ENCODE measurements at places on chromosomes 2 and 18. TPM values are rescaled to one million over a fixed set of nuclear protein-coding genes. Genes with fewer than 3 reads are reported as not detected.
A peak's percentile ranks its signal among the peaks of the same experiment; 100 is the strongest.

The TGFA gene
- total RNA-seq: 8.2 TPM

- H3K4me1 ChIP-seq: peaks cover 77% of the 10 kb centered on the region
- peak; percentile 65 for DNase-seq
- H3K27me3 ChIP-seq: no peaks in the 10 kb centered on the region
- H3K4me3 ChIP-seq: no peak overlapping the region
Observed at GRCh38 chr2:218329826-218330593, 26.6 kb upstream of the CATIP start.

DNA sequence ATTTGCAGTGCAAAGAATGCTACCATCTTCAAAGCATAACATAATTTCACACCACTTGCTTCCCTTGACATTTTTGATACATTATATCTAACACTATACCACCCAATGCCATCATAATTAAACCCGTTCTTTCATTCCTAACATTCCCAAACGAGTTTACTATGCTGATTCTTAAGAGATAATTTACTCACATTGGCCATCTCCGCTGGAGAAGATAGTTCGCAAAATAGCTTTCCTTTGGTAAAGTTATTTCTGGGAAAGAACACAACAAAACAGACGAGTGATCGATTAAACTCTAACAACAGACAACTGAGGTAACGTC is 716 bp downstream of the MMADHC start:
- peak overlapping the region; percentile 96 for H3K27ac ChIP-seq
- no peaks in the 10 kb centered on the region for H3K27me3 ChIP-seq
- H3K4me3 ChIP-seq: peak overlapping the region; percentile 63
- no peak for DNase-seq
- peaks cover 28% of the 10 kb centered on the region for H3K4me1 ChIP-seq
- peaks cover 29% of the 10 kb centered on the region for H3K36me3 ChIP-seq

GRCh38 chr18:58213440-58213839 is 169.4 kb downstream of the NEDD4L start:
- no peak overlapping the region for H3K27ac ChIP-seq
- H3K36me3 ChIP-seq: no peaks in the 10 kb centered on the region
- peaks cover 15% of the 10 kb centered on the region for H3K4me1 ChIP-seq
- no peak for DNase-seq
- no peaks in the 10 kb centered on the region for H3K27me3 ChIP-seq

The EFEMP1 gene
- total RNA-seq: 219 TPM

DNA sequence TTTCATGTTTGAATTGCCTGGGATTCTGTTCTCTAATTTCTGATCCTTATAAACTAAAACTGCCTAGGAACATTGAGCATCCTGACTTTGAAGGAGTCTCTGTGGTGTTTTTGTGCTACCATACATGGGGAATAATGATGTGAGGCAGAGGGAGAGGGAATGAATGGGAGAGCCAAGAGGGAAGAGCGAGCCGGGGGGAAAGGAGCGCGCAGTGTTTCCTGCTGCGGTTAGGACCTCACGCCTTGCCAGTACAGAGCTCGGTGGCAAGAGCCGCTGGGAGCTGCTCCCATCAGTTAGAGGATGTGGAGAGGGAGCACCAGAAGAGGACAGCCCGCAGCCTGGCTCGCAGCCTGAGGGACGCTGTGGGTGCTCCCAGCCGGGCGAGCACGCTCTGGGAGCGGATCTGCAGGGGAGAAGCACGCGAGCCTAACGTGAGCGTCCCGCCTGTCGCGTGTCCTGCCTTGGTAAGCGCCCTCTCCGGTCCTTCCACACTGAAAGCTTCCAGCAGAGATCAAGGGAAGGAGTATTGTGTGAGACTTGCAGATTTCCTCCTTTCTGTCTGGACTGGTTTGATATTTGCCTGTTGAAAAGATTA is 114.7 kb downstream of the FAM210A start:
- H3K36me3 ChIP-seq: no peaks in the 10 kb centered on the region
- H3K27ac ChIP-seq: peak overlapping the region; percentile 33
- no peak for DNase-seq
- H3K27me3 ChIP-seq: no peaks in the 10 kb centered on the region
- peaks cover 38% of the 10 kb centered on the region for H3K4me1 ChIP-seq

GRCh38 chr2:74603282-74604000 is 44.7 kb downstream of the M1AP start:
- no peak overlapping the region for H3K4me3 ChIP-seq
- H3K4me1 ChIP-seq: no peaks in the 10 kb centered on the region
- H3K36me3 ChIP-seq: no peaks in the 10 kb centered on the region
- peaks cover 11% of the 10 kb centered on the region for H3K27me3 ChIP-seq
- no peak overlapping the region for H3K27ac ChIP-seq

The FAM228B gene
- total RNA-seq: 25.4 TPM

GRCh38 chr2:88074854-88075292 is 7.2 kb downstream of the SMYD1 start:
- no peaks in the 10 kb centered on the region for H3K36me3 ChIP-seq
- no peak for DNase-seq
- H3K27ac ChIP-seq: no peak overlapping the region
- H3K4me3 ChIP-seq: no peak overlapping the region
- H3K4me1 ChIP-seq: peaks cover 5% of the 10 kb centered on the region
- no peaks in the 10 kb centered on the region for H3K27me3 ChIP-seq

DNA sequence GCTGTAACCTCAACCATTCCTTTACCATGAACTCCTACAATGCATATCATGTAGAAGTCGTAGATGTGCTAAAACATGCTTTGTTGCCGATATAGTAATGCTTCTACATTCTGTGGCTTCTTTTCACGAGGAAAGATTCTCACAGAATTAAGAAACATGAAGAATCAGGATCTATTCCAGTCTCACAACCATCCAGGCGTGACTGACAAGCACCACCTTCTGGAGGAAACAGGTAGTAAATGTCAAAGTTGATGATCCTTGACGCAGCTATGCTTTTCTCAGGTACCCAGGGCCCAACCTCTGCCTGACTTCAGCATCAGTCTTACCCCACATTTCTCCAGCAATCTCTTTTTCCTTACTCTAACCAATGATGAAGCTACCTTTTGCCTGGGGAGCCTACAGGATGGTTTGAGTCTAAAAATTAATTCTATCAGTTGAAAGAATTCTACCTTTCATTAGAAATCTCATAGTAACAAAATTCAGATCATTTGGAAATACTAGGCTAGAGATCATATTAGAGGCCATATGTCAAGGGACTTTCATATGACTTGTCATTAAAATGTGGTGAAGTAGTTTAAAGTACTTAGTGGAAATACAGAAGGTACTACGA is 123.3 kb upstream of the RND3 start:
- no peak overlapping the region for H3K4me3 ChIP-seq
- H3K27ac ChIP-seq: no peak overlapping the region
- peaks cover 7% of the 10 kb centered on the region for H3K4me1 ChIP-seq
- no peak for DNase-seq

The OTOF gene
- 0.35 TPM for total RNA-seq

The FOXD4L1 gene
- total RNA-seq: 0.62 TPM

Measured in lower lobe of right lung (tissue), 2 donors.